ENCODE measurements at places on chromosomes 11 and 22.

GRCh38 chr11:133228471-133229329 is 303.6 kb downstream of the OPCML start:
- no peak for DNase-seq

- DNase-seq: no peak
These were observed 16.2 kb downstream of the CBX7 start for GRCh38 chr22:39136317-39136716.

DNA sequence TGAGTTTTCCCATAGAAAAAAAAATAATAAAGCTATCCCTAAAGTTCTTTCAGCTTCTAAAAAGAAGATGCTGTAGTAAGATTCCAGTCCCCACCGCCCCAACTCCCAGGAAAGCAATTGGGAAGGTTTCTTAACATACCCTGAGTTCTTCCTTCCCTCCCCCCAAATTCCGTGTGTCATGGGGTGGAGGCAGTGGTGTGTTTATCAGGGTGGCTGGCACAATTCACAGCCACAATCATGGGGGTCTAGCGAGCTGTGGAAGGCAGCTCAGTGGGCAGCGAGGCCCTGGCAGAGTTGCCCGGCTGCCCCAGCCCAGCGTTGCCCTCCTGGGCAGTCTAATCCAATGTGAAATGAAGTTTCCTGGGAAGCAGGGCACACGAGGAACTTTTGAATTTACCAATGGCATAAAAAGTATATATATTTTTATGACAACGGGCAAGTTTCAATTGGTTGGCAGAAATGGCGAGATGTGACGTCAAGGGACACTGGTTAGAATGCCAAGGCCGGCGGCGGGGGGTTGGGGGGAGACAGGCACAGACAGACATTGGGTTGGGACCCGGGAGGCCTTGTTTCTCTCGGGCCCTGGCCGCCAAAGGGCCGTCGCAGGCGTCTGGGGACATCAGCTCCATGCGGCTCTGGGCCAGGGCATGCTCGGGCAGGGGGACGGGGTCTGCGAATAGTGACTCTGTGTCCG is 80.7 kb upstream of the PPARA start:
- DNase-seq: no peak

GRCh38 chr11:134725716-134726639 is 313.9 kb upstream of the B3GAT1 start:
- DNase-seq: no peak

DNA sequence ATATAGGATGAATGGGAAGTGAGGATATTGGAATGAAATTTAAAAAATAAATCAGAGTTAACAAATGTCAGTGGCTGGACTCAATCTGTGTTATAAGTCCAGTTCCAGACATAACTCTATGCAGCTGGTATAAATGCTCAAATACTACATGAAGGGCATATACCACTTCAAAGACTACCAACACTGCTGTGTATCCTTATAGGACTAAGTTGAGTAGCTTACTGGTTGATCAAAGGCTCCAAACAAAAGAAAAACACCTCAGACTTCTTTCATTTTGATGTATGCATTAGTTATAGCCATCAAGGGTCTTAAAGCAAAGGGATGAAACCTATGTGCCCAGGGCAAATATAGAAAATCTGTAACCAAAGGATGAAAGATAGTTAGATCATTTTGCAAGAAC is 86.2 kb downstream of the PAK1 start:
- no peak for DNase-seq

DNA sequence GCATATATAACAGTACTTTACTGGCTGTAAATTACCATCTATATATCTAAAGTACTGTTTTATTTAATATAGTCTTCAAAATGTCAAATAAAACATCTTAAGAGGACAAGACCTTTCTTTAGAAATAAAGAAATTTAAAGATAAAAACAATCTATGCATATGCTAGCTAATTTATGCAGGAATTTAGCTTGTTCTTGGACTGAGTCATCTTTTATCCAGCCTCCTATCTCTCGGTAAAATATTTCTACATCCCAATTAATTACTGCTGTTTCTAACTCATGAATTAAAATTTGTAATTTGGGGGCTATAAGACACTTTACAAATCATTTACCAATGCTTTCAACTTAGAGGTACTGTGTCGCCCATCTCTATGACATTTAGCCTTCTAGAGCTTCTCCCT is 72.8 kb upstream of the DDI1 start:
- DNase-seq: no peak

DNA sequence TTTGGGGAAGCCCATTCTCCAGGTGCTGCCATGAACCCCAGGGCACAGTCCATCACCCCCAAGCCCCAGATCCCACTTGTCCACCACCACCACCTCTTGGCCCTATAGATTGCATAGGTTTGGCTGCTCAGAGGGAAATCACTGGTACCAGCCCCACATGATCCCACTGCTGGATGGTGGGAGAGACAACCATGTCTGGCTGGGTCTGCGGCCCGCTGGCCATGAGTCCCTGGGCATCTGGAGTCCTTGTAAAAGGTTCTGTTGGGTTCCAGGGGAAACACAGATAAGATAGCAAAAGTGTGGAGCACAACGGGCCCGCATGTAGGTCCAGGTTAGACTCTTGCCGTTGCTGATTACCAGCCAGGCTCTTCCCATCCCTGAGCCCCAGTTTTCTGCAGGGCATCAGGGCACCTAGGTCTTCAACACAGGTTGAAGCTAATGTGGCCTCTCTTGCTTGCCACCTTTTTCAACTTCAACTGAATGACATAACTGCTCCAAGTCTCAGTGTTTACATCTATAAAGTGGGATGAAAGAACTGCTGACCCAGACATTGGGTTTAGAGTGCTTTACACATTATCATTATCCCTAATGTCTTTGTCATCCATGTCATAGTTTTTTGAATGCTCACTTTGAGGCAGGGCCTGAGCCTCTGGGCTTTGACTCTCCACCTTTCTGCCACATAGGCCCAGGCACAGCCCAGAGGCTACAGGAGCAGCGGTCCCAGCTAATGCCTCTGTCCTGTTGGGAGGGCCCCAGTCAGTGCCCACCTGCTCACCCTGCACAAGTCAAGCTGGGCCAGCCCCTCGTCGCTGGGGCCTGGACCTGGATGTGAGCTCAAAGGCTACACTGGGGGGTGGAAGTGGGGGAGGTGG is 1.0 kb upstream of the TANGO2 start:
- DNase-seq: no peak

GRCh38 chr11:99020352-99021225 is at the start of gene CNTN5:
Gene CNTN5 (plus strand): TSS chr11:99020949.
- no peak for DNase-seq

- DNase-seq: no peak
These were observed 62.5 kb downstream of the MACROD1 start for GRCh38 chr11:64103277-64103985.

DNA sequence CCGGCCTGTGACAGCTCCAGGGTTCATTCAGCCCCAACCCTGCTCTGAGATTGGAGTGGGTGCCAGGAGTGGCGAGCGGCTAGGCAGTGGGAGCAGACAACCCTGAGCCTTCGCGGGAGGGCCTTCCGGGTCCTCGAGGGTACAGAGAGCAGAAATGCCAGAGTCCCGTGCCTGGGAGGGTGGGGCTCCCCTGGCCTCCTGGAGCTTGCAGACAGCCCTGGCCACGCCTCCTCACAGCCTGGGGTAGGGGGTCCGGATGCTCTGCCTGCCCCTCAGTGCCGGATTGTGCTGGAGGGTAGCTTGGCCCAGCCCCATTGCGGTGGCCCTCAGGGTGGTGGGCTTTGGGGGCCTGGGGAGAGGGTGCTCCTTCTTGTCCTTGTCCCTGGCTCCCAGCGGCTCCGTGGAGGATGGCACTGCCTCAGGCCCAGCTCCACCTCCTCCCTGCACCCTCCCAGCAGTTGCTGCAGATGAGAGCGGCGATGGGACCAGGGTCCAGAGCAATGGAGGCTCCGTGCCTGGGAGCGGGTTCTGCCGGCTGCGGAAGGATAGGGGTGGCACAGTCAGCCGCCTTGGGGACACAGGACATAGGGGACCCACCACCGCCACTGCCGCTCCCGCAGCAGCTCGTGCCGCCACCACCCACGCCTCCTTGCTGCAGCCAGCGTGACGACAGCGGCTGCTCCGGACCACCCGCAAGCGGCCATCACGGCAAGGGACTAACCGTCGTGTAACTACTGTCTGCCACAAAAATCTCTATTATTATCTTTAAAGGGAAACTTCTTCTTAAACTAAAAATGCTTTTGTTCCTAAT is 34.9 kb upstream of the OR10G7 start:
- DNase-seq: no peak

DNA sequence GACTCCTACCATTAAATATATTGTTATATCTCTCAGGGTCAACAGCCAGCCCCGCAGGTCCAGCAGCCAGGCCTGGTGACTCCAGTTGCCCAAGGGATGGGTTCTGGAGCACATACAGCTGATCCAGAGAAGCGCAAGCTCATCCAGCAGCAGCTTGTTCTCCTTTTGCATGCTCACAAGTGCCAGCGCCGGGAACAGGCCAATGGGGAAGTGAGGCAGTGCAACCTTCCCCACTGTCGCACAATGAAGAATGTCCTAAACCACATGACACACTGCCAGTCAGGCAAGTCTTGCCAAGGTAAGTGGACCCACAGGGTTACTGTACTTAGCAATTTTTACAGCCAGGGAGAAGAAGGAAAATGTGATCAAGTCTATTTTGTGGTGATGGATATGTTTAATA is 35.1 kb downstream of the EP300 start:
- DNase-seq: no peak

GRCh38 chr22:32649515-32650200 is 151.8 kb upstream of the TIMP3 start:
- DNase-seq: no peak

- DNase-seq: no peak
These were observed 28.7 kb downstream of the MIF start for GRCh38 chr22:23922921-23923320.

DNA sequence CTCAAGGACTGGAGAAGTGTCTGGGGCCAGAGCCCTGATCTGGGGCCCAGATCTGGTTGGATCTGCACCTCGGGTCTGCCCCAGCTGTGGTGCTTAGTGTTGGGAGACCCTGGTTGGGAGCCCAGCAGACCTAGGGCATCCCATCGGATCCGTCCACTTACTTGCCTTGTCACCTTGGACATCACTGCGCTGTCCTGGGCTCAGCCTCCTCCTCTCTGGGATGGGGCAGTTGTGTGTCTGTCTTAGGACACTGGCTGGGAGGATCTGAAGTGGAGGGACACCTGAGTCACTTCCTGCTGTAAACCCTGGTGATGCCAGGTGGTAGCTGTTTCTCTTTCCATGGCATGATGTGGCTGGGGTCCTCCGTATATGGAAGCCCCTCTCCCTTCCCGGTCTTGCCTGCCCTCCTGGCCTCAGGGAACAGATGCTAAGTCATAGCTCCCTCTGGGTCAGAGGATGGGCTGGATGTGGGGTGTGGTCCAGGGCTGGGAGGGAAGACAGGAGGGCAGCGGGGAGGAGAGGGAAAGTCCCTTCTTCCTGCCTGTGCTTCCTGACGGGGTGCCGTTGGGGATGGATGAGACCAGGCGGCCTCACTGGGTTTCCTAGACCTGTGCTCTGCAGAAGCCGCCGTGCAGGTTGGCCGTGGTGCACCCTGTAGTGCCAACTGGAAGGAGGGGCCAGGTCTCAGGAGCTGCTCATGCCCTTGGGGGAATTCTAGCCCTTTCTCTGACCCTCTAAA is 12.1 kb upstream of the OMP start:
- DNase-seq: no peak

- no peak for DNase-seq
These were observed 49.4 kb downstream of the RRAS2 start for GRCh38 chr11:14309425-14310192.

DNA sequence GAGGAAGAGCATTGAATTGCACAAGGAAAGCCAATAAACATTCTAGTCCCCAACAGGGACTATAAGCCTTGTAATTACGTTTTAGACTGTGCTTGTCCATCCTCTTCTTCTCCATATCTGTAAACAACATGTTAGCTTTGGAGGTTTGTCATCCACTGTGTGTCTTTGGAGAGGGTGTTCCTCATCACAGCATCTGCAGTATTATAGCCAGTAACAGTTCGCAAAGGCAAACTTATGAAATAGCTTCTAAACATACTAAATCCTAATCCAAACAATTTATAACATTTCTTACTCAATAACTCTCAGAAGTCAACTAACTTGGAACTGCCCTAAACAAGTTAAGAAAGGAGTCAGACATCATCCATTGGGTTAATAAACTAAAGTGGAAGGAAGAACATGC is 10.3 kb upstream of the BDNF start:
- DNase-seq: no peak

- DNase-seq: no peak
These were observed 61.1 kb downstream of the GGTLC2 start for GRCh38 chr22:22705328-22706100.

- DNase-seq: no peak
These were observed 144.6 kb downstream of the NECTIN1 start for GRCh38 chr11:119584193-119585042.

DNA sequence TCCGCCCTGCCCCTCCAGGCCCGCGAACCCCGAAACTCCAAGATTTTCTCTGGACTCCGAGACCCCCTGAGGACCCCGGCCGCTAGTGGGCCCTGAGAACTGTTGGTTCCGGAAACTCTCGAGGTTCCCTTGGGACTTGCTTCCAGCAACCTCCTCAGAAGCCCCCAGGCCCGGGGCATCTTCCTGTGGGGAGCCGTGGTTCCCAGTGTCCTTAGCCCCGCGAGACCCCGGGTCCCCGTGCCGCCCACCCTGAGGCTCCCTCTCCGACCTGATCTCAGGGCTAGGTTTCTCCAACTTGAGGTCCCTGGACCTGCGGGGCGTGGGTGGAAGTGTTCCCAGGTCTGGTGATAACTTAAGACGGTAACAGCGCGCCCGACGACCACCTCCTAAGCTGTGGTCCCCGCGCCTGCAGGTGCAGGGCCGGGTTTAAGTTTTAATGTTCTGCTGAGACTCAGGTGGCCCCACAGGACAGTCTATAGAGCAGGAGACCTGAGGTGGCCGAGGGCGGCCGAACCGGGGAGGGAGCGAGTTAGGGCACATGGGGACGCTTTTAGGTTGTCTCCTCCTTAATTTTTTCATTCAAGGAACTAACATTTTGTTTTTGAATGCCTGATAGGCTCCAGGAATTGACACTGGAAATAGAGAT is 720 bp downstream of the FAM118A start:
- DNase-seq: no peak

DNA sequence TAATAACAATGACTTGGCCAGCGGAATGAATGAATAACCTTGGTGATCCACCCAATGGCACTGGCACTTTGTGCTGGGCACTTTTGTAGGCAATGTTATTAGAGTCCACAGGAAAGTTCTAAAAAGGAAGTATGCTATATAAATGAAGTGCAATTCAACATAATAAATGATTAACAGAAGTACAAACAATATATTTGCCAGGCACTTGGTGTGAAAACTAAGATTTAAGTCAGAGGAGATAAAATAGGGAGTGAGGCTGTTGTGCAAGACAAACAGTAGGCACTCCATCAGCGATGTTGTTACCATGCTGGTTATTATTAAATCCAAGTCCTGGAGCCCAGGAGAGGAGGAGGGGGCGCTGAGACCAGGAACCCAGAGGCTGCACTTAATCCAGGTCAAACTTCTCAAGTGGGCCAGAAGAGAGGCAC is 173.8 kb downstream of the LARGE1 start:
- no peak for DNase-seq

GRCh38 chr11:45820211-45820857 is 15.4 kb downstream of the SLC35C1 start:
- no peak for DNase-seq

GRCh38 chr11:122628810-122629555 is 26.5 kb upstream of the UBASH3B start:
- peak; percentile 38 for DNase-seq
